EL (cell line): ENCODE measurements at places on chromosomes 16 and 17.

GRCh38 chr16:88117476-88117868, 166.2 kb downstream of the BANP start:
- no peak for DNase-seq

- peak; percentile 88 for DNase-seq
These were observed 1.3 kb upstream of the MPG start for GRCh38 chr16:76535-77272.

- no peak for DNase-seq
These were observed 71.0 kb downstream of the CACNG1 start for GRCh38 chr17:67115401-67115800.

DNA sequence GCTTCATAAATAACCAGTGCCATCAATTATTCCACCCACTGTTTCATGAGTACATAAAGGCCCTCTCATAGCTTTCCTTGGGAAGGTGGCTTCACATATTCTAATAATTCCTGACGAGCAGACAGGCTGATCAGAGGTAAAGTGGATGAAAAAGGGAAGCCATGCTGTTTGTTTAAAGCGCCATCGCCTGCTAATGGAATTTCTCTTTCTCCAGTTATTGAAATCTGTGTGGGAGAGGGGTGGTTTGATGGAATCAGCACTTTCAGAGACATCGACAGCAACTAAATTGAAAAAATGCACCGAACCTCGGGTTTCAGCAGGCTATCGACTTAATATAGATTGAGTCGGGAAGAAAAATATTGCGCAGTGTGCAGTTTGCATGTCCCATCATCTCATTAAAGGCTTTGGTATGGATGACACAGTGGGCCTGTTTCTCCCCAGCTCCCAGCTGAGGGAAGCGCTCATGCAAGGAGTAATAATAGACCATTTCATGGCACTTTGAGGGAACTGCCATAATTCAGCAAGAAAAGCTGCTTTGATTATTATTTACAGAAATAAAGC, 472.1 kb downstream of the RBFOX1 start:
- no peak for DNase-seq

GRCh38 chr16:67392301-67393059, 818 bp downstream of the TPPP3 start:
- DNase-seq: no peak

- DNase-seq: peak; percentile 54
These were observed 32.6 kb upstream of the KIFC3 start for GRCh38 chr16:57834936-57835335.

- peak; percentile 50 for DNase-seq
These were observed 48.0 kb downstream of the N4BP1 start for GRCh38 chr16:48561960-48562393.

GRCh38 chr16:728890-729744, 2.2 kb downstream of the HAGHL start:
- DNase-seq: no peak
